Left colon (tissue), 2 donors: ENCODE measurements at places on chromosomes 7 and 10.

DNA sequence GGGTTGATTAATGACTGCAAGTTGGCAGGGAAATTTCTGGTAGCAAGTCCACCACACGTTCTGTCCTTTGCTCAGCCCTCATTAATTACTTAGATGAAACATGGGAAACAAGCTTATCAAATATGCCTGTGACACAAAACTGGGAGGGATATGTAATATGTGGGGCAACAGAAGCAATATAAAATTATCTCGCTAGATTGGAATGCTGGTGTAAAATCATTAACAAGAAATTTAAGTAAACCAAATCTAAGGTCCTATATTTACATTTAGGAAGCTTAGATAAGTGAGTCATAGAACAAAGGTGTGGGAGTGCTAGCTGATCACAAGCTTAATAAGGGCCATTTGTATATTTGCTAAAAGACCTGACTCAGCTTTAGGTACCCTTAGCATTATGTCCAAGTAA lies 23.5 kb downstream of the TRPV5 start:
- no peak for DNase-seq

DNA sequence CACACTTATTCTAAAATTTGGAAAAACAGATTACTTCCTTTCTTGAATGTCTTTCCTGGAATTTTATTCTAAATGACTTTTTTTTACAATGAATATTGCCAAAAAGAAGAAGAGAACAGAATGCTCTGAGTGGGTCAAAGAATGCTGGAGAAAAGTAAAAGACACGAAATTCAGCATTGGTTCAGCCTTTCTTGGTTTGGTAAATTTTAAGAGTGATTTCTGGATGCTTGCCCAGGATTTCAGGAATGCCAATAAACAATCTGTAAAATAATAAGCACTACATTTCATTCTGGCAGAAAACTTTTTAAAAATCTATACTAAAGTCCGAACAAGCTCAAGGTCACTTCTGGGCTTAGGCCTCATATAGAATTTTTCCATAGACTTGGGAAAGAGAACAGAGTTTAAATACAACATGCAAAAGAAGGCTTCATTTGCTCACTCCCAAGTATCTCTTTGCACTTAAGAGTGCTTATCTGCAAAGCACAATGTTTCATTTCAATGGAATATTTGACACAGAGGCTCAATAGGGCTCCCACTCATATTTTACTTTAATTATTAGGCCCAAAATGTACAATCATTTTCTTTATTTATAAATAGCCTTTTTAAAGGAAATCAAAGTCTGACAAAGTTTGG lies 359.5 kb upstream of the ANKRD30A start:
- DNase-seq, result no peak

- peak; percentile 30 for DNase-seq
Measured at GRCh38 chr7:103343758-103344452, 662 bp downstream of the DNAJC2 start.

DNA sequence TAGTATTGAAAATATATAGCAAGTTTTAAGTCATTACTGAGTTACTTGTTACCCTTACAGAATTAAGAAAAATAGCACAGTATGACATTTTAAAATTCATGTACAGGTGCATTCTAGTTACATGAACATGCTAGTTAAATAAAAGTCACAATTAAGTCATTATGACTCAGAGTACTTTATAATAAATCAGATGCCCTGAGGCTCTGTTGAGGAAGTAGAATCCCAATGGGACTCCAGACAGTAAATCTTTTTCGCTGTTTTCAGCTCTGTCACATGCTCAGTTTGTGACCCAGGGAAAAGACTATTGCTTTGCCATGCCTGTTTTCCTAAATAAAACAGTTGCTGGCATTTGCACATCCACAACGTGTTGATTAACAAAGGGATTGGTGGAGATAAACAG lies 21.0 kb downstream of the NUDT13 start:
- DNase-seq, result no peak

DNA sequence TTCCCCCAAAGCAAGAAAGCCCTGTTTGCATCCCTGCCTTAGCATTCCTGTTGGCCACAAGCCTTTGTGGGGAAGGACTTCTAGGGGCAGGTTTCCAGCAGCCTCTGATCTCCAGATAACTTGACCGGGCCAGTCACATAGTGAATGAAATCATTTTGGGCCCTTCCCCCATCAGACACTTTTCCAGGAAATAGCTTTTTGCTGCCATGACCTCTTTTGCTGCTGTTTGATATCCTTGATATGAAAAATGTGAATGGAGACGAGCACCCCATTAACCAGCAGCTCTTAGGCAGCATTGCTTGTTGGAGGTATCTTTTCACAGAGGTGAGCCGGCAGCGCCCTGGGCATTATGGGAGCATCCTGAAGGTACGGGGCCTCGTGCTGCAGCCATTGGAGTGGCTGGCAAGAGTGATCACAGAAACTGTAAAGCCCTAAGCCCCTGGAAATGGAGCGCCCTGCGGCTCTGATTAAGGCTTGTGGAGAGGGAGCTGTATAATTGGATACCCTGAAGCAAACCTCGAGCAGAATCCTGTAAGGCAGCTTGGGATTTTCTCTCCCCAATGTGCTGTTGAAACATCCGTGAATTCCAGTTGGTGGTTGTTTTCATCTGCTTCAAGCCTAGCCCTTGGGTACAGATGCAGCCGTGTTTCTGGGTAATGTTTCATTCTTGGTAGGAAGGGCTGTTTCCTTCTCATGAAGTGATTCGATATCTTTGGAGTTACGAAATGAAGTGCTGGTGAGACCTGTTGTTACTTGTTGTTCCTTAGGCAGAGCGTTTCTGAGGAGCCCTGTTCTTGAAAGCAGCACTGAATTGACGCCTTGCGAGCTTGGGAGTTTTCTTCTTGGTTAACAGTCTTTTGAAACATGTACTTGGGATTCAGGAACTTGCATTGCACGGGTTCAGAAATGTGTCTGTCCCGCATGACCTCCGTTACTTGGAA lies 179.0 kb downstream of the PTEN start:
- no peak for DNase-seq

DNA sequence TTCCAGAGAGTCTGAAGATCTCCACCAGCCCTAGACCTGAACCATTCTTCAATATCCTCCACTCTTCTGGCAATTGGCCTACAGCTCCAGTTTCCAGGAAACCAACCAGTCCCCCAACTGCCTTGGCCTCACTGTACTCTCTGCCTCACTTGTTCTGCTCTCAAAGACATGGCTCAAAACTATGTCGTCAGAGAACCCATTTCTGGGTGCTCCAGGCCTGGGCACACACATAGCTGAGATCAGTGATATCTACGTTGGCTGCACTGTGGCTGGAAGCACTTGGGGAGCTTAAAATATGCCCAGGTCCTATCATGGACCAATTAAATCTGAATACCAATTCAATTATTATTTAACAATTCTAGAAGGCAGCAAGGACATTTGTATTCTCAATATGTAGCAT lies 93.1 kb downstream of the COBL start:
- no peak for DNase-seq

DNA sequence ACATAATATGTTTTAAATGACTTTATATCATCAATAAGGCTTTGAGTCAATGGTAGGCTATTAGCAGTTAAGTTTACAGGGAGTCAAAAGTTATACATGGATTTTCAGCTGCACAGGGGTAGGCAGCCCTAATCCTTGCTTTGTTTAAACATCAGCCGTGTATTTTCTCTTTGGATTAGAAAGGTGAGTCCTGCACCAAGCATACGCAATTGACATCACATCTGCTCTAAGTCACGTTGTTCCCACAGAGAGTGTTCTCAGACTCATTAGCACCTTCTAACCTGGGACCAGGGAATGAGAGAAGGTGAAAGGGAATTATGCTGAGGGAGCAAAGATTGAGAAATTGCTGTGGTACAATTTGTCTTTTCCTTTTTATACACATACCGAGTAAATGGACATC lies 148.6 kb upstream of the ZNF804B start:
- DNase-seq, result no peak

- DNase-seq, result no peak
Measured at GRCh38 chr10:11262494-11263345, 245.0 kb downstream of the CELF2 start.

GRCh38 chr10:10796774-10797415 lies 220.8 kb upstream of the CELF2 start:
- DNase-seq, result no peak

- DNase-seq, result no peak
Measured at GRCh38 chr10:131685007-131685406, 215.8 kb upstream of the PPP2R2D start.

DNA sequence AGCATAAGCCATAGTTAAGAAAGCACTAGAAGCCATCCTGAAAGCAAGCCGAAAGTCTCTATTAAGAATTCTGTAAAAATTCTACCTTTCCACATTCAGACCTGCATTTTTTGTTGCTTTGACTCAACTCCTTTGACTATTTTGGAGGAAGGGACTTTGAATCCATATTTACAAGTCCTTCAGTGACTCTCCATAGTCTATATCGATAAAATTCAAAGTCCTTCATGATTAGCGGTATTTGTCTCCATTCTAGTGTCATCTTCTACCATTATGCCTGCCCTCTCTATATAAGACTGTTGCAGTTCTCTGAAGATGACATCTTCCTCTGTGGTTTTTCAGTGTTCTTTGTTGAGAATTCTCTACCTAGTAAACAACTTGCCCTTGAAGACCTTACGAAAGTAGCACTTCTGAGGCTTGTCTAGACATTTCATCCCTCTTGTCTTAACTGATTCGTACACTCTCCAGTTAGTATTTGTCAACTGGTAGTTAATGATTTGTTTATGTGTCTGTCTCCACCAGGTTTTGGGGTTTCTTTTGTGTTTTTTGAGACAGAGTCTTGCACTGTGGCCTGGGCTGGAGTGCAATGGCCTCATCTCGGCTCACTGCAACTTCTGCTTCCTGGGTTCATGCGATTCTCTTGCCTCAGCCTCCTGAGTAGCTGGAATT lies 1.7 kb downstream of the CCSER2 start:
- DNase-seq, result no peak

DNA sequence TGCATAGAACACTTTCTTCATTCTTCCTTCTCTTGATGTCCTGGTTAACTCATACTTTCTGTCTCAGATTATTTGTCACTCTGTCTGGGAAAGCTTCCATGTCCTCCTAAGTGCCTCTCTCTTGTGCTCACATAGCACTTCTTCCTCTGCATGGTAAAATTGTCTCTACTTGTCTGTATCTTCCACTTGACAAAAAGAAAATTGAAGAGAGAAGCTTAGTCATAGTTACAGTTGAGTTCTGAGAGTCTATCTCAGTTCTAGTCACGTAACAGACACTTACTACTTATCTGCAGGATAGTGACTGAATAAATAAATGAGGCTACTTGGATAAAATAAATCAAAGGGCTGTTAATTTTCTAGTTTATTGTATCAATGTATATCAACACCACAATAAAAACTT lies 458.1 kb downstream of the HTR7 start:
- DNase-seq, result no peak

DNA sequence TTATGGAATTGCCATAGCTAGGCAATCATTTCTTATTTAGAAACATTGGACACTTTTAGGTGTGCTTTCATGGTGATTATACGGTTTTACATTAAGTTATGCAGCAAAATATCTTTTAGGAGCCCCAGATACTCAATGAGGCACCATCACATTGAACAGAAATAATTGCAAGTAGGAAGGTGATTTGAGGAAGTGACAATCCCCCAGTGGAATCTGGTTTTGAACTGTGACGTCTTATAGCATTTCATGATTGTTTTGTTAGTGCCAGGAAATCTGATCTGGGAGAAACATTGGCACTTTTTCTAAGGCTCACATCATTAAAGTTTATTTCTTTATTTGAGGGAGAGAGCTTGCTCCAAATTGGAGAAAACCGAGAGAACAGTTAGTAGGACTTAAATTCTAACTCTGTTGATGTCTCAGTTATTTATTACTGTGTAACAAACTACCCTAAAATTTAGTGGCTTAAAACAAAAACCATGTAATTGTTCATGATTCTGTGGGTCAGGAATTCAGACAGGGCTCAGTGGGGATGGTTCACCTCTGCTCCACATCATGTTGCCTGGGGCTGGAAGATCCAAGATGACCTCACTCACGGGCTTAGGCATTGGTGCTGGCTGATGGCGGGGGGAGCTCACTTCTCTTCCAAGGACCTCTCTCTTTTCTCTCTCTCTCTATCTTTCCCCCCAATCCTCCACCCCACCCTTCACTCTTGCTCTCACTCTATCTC lies 78.2 kb upstream of the STEAP1B start:
- no peak for DNase-seq
